Fibroblast of mammary gland (primary cell): ENCODE measurements at places on chromosomes 2 and 18.

DNA sequence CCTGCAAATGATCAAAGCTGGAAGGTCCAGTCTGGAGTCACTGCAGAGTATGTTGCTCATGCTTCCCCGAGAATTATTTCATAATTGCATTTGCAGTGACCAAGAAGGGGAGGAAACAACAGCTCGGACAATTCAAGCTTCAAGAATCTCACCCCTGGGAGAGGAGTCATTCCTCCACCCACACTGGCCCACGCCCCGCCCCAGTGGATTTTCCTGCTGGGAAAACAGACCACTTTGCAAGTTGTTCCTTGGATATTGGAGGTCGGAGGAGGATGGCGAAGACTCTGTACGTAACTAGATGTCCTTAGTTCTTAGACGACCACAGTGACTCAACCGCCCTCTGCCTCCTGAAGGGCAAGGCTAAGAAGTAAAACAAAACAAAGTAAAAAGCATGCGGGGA, 159.4 kb downstream of the TPO start:
- DNase-seq = peak; percentile 92

DNA sequence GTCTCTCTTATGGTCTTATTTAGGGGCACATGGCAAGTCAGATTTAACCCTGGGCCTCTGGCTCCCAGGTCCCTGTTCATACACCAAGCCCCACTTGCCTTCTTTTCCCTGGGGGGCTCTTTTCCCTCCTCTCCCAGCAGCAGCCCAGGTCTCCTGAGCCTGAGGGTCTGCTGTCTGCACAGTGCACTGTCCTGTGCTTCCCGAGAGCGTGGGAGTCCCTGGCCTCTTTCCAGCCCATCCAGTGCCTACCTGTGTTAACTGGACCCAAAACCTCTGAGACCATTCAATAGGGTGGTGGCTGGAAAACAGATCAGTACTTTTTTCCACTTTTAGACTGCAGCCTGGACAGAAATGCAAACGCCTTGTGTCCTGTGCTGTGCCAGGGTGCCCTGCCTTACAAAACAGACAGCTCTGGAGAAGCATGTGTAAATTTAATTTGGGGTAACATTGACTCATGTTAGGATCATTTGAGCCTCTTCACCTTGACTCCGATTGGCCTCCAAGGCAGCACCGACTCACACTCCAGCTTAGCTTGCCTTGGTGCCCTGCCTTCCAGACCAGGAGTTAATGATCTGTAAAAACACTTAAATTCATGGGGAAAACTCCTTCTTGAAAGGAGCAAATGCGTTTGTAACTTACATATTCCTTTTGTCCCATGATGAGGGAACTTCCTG, 34.3 kb downstream of the TWIST2 start:
- DNase-seq = no peak

DNA sequence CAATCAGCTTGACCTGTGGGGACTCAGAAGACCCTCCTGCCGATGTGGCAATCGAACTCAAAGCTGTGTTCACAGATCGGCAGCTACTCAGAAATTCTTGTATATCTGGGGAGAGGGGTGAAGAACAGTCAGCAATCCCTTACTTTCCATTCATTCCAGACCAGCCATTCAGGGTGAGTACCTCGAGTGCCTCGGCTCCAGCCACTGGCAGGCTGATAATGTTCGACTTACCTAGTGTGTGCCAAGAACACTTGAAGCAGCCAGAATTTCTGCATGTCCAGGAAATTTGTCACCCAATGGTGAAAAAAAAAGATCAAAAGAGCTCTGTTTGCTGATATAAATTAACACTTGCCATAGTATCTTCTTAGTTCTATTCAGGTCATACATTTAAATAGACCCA, 2.3 kb downstream of the LGALSL start:
- DNase-seq = no peak

DNA sequence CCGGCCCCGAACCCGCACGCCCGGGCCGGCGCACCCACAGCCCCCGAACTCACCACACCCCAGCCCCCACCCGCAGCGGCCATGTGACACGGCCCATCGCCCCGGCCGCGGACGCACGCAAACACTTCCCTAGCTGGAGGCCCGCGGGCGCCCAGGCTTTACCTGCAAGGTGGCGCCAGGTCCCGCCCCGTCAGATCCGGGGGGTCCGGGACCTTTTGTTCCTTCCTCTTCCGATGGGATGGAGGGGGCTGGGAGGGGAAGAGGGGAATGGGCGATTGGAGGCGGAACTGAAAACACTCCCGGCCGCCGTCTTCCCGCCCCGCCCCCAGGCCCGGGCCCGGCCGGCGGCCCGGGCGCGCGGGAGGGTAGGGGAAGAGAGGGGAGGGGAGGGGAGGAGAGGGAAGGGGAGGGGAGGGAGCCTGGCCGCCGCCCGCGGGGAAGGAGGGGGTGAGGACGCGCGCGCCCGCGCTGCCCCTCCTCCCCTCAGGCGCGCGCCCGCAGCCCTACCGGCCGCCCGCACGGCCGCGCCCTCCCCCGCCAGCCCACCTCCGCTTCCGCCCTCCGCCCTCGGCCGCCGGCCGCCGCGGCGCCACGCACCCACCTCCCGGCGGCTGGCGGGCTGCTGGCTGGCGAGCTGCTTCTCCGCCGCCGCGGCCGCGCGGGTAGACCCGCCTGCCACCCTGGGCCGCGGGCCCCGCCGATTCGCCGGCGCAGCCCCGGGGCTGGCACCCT, at the start of gene SMAD2:
SMAD2 (minus strand) TSS at position 461 of the 732 bp plus-strand sequence. CDS start 33,903 bp downstream, outside the sequence.
- DNase-seq = peak; percentile 68

GRCh38 chr2:60483401-60483800, 70.1 kb downstream of the BCL11A start:
- DNase-seq = peak; percentile 6

DNA sequence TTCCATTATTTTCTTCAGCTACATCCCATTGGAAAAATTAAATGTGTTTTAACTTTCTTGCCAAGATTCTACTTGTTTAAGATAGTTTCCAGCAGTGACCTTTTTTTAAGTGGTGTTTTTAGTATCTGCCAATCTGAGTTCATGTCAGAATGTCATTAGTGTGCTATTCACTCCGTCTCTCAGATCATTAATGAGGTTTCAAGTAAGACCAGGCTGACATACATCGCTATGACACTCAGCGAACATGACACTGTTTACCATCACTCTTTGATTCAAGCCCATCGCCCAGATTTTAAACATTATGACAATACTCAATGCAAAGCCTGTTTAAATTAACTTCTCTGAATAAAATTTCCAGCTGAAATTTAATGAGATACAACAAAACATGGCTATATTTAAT, 272.0 kb upstream of the KYNU start:
- no peak for DNase-seq

- peak; percentile 76 for DNase-seq
Observed at GRCh38 chr2:187299122-187299906, 148.7 kb downstream of the CALCRL start.

- DNase-seq = no peak
Observed at GRCh38 chr2:85760371-85760770, 6.6 kb downstream of the ATOH8 start.

DNA sequence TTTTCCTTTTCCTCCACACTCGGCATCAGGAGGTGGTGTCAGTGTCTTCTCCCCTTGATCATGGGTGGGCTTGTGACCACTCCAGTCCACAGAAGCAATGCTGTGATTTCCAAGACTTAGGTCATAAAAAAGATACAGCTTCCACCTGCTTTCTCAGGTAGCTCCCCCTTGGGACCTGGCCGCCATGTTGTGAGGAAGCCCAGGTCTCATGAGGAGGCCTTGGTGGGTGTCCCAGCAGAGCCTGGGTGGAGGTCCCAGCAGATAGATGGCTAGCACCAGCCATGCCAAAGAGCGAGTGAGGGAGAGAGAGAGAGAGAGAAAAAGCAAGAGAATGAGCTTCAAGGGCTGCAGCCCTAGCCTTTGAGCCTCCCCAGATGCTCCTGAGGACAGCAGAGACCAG, 16.0 kb downstream of the SLC66A2 start:
- no peak for DNase-seq

DNA sequence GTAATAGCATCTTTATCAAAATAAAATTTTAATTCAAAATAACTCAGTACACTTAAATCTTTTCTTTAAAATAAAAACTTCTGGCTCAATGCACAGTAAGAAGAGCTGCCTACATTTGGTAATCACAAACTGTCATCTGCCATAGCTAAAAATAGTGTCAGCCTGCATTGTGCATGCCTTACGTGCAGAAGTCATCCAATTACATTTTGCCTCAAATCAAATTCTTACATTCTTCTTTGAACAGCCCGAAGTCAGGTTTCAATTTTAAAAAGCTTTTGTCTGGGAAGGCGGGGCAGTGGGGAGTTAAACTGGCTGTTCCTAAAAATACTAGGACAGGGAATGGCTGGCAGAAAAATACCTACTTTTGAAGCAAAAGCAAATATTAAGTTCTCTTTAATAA, 51.1 kb downstream of the RTN4 start:
- peak; percentile 75 for DNase-seq

DNA sequence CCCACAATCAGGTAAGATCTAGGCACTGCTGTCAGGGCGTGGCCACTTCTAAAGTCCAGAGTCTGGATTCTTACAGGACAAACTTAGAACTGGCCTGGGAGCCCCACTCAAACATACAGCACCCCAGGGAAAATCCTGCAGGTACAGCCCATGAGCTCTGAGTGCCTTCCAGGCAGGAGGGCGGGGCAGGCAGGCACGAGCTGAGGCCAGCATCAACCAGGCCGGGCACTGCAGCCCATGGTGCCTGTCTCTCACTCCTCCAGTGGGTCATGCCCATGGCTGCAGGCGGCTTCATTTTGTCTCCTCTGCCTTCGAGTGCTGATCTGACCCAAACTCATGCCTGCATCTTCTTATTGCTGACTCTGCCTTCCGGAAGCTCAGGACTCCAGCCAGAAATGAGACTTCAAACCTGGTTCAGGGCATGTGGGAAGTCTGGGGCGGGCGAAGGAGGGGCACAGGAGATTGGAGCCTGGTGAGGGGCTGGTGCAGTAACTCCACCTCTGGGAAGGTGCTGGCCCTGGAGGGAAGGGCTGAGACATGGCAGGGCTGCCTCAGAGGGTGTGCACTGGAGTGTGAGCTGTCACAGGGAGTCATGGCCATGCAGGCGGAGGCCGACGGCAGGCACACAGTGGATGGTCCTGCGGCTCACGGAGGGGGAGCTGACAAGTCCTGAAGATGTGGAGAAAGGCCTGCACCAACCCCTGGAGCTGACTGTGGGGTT, 40.5 kb downstream of the HS6ST1 start:
- DNase-seq = no peak

- DNase-seq = peak; percentile 6
Observed at GRCh38 chr2:169716938-169717690, 16.5 kb upstream of the KLHL23 start.

DNA sequence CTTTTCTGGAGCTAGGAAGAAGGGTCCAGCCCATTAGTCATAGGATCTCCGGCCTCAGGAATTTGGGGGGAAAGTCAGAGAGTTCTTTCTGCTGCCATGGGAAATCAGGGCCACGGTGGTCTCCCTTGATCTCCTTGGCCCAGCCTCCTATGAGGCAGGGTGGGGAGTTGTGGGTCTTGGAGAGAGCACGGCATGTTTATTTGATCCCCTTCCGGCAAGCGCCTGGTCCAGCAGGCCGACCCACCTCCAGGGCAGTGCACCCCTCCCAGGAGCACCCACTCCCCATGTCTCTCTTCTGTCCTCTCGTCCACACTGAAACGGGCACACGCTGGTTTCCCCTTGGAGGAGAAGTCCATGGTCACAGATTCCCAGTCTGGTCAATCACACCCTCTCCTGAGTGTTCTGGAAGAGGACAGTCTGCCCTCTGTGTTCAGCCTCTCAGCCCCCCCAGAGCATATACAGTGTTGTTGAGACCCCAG, 464.6 kb upstream of the HS6ST1 start:
- DNase-seq = no peak

GRCh38 chr2:242053921-242054320, 184.4 kb downstream of the RTP5 start:
- no peak for DNase-seq

- no peak for DNase-seq
Observed at GRCh38 chr2:73776381-73776780, 3.5 kb downstream of the DUSP11 start.
